ENCODE measurements at places on chromosomes 12 and 14.

GRCh38 chr14:33737446-33737845 lies 213.4 kb downstream of the EGLN3 start:
- no peak for DNase-seq

- no peak for DNase-seq
These were observed 394.6 kb downstream of the PAWR start for GRCh38 chr12:79296133-79296532.

GRCh38 chr14:95577067-95577800 lies 42.4 kb downstream of the GLRX5 start:
- no peak for DNase-seq

DNA sequence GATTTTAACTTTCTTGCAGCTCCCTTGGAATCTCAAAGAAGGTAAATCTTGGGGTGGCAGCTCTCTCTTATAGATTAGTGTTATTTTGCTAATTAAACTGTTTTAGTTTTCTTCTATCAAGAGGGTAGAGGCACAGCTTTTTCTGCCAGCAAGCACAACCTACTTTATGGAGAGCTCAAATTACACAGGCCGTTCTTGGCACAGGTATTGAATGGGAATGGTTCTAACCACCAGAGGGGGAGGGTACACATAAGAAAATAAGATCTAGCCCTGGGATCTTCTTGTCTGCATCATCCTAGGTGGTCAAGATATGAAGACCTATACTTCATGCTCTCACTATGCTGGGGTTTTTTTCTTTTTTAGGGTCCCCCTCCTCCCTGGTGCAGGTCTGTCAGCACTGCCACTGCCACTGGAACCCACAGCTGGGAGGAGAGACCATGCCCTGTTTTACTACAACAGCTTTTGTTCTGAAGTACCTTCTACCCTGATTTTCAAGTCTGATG lies 48.6 kb upstream of the STAC3 start:
- no peak for DNase-seq

DNA sequence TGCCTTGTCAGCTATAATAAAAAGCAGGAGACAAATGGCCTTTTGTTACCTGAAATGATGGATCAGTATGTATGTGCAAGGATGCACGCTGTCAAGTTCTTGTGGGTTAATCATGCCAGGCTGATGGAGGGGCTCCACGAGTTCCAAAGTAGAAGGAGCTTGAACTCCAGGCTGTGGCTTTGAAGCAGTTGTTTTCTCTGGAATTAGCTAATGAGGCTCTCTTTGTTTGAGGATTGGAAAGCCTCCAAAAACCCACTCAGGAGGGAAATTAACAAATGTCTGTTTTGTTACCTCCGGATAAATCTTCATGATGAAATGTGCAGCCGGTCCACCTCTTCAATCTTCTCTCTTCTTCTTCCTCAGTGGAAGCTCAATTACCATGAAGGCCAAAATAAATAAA lies 605.5 kb downstream of the DIO2 start:
- no peak for DNase-seq

- DNase-seq: no peak
These were observed 5.3 kb upstream of the DICER1 start for GRCh38 chr14:95162641-95163040.

- no peak for DNase-seq
These were observed 26.0 kb downstream of the ASPG start for GRCh38 chr14:104111301-104112112.

DNA sequence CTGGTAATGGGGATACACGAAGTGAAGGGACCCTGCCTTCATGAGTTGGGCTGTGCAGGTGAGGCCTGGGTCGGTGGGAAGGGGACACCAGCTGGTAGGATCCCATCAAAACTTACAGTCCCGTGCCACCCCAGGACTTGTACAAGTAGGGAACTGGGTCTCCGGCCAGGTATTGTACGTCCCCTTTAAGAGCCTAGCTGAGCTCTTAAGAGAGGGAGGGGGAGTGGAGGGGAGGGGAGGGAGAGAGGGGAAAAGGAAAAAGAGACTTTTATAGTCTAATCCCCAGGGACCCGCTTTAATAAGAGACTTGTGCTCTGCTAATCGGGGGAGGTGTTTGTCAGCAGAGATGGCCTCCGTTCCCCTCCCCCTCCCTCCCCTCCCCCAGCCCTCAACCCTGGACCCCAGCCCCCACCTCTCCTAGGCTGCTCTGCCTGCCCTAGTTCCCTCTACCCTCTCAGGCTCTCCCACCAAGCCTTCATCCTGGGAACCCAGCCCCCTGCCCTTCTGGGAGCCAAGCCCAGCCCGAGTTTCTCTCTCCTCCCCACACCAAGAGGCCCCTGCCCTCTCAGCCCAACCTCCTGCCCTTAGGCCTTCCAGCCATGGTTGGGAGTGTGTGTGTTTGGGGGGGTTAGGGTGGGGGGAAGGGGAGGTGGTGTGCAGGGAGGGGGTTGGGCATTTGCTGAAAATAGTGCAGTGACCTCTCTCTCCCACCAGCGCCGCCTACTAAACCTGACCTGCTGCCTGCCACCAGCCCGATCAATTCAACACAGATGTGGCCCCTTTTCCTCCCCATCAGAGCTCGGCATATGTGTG lies 2.6 kb downstream of the GDF11 start:
- peak; percentile 63 for DNase-seq

GRCh38 chr12:105368047-105368646 lies 37.7 kb downstream of the C12orf75 start:
- no peak for DNase-seq

DNA sequence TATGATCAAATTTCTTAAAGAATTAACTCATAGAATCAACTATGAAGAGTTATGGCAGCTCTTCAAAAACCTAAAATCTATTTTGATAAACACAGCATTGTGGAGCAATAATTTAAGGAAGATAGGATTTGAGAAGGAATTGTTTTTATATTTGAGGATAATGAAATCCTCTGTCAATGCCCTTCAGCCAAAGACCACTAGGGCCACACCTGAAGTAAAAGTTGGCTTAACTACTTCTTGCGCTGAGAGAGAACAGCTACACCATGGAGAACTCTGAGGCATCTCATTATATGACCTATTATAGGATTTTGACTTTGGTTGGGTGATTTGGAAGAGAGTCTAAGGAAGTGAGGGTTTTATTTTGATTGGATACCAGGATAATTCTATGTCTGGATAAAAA lies 237.2 kb downstream of the TMTC2 start:
- no peak for DNase-seq

GRCh38 chr14:68964300-68965093 lies 14.6 kb downstream of the ACTN1 start:
- no peak for DNase-seq

DNA sequence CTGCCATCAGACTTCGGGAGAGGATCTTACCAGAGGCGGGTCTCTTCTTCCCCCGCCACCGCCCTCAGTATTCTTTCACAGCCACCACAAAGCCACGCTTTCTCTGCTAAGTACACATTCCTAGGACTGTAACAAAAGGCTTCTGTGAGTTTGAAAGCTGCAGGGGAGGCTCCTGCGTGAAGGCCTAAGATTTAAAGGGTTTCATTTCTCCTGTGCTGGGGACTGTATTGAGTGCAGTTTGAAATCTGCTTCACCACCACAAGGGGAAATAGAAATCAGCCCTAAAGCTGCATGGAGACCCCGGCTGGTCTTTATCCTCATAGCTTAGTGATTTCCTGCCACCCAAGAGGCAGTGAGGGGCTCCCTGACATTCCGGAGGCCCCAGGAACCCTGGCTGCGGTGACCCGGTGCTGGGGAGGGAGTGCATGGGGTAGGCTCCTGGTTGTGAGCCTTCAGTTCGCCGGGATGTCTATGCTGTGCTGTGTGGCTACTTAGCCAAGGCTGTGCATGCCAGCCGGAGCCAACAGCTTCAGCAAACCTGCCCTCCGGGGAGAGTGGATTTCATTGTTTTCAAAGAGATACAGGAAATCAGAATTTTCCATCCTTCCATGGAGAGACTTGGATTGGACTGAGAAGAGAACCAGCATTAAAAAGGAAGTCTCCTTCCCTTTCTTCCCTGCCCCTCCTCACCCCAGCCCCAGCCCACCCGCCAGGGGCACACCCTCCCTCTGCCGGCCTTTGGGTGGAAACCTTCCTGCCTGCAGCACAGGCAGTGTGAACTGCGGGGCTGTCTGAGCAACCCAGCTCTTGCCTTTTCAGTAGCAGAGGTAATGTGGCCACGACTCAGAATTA lies 163.3 kb downstream of the ETV6 start:
- no peak for DNase-seq

DNA sequence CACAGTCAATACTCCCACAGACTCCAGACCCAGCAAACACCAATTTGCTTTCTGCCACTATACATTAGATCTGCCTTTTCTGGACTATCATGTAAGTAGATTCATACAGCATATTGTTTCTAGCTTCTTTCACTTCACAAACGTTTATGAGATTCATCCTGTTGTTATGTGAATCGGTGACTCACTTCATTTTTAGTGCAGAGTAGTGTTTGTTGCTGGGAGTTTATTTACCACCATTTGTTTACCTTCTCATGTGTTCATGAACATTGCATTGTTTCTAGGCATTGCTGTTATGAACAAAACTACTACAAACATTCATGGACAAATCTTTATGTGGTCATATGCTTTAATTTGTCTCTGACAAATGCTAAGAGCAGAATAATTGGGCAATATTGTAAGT lies 807.8 kb upstream of the TMEM132C start:
- DNase-seq: no peak

GRCh38 chr12:93466625-93467350 lies 526 bp upstream of the MRPL42 start:
- no peak for DNase-seq

- DNase-seq: no peak
These were observed 47.2 kb downstream of the PLCZ1 start for GRCh38 chr12:18690653-18691052.

GRCh38 chr14:35365130-35366055 lies 39.2 kb downstream of the NFKBIA start:
- DNase-seq: no peak

DNA sequence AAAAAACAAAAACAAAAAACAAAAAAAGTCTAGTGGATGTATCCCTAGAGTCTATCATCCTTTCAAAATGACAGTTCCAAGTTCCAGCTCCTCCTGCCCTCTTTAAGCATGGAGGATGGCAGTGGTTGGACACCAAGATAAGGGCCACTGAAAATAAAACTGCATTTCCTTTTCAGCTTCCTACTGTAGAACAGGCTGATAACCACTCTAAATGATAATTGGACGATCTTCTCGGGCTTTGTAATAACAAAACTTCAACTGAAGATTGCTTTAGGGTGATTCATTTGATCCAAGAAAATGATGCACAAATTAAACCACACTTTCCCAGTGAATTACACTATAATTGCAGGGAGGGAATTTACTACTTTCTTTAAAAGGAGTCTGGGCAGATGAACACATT lies 42.2 kb upstream of the CRACR2A start:
- no peak for DNase-seq

GRCh38 chr12:130419116-130419515 lies 81.4 kb downstream of the PIWIL1 start:
- DNase-seq: no peak

GRCh38 chr12:108875280-108875679 lies 4.6 kb upstream of the DAO start:
- no peak for DNase-seq

GRCh38 chr14:38901791-38902190 lies 201.2 kb downstream of the SEC23A start:
- no peak for DNase-seq

DNA sequence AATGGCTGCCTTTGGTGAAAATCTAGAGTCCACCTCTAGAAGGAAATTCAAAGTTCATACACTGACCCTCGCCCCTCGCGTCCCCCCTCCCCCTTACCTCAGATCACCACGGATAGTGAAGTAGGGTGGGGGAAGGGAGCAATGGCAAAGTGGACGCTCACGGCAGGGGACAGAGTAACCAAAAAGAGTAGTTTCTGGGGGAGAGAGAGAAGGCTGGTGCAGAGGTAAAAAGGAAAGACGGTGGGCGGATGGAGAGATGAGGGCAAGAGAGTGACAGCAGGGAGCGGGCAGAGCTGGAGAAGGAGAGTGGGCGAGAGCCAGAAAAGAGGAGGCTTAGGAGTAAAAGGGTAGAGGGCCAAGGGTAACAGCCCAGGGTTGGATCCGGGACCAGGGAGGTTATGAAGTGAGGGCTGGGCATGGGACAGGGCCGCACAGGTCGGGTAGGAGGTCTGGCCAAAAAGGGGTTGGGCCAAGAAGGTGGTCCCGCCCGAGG lies 423 bp downstream of the ALDH6A1 start:
- peak; percentile 55 for DNase-seq

DNA sequence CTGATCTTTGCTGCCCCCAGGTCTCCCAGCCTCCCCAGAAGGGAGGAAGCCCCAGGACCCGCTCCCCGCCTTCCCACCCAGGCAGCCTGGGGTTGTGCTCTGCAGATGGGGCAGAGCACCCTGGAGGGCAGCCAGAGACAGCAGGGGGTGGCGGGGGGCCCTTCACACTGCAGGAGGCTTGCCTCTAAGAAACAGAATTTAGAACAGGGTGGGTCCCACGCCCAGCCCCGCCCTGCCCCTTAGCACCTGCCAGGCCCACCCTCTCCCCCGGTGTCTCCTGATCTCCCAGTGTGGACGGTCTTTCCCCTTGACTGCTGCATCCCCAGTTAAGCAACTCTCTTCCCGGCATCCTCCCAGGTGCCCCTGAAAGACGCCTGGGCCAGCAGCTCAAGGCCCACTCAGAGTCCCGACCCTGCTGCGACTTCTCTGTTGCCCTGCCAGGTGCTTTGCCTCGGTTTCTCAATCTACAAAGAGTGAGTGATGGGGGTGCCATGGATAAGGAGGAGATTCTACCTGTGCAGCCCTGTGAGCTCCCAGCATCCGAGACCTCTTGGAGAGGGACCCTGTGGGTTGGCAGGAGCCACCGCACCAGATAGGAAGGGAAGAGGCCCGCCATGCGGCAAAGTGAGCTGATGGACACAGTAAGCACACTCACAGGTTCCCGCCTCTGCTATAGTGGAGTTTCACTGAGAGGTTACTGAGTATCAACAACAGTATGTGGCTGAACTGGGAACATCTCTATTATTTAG lies 327.1 kb upstream of the FKBP4 start:
- DNase-seq: no peak

- no peak for DNase-seq
These were observed 12.4 kb downstream of the OAS3 start for GRCh38 chr12:112950701-112951100.

GRCh38 chr14:98826618-98827017 lies 445.4 kb downstream of the BCL11B start:
- DNase-seq: no peak

GRCh38 chr14:106024983-106025604 lies 498.7 kb downstream of the TMEM121 start:
- no peak for DNase-seq

DNA sequence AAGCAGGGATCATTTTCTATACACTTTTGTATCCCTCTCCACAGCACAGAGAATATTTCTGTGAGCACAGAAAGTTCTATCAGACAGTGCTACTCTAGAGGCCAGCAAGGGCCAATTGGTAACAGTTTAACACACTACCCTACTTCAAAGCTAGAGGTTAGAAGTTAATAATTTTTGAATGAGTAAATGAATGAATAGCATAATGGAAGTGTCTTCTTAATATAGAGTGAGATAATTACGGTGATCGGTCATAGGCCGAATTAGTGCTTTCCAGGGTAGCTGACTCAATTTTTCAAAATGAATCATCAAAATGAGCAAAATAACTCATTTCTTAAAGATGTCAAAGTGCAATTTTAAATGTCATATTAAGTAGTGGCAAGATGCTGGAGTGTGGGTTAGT lies 67.0 kb upstream of the CCDC198 start:
- no peak for DNase-seq

Measured in liver (tissue), 10 donors.